ENCODE measurements at places on chromosomes 4 and X. TPM values are rescaled to one million over a fixed set of nuclear protein-coding genes. Genes with fewer than 3 reads are reported as not detected.

The HDAC6 gene
- total RNA-seq, result 234 TPM

DNA sequence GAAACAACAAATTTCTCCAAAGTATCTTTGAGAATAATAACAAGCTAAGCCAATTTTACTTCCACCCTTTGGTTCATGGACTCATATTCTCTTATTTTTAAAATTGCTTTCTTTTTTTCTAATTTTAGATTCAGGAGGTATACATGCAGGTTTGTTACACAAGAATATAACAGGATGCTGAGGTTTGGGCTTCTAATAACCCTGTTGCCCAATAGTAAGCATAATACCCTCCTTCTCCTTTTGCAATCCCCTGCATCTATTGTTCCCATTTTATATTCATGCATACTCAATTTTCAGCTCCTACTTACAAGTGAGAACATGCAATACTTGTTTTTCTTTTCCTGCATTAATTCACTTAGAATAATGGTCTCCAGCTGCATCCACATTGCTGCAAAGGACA is 202.3 kb upstream of the FSTL5 start:
- no peak for DNase-seq

DNA sequence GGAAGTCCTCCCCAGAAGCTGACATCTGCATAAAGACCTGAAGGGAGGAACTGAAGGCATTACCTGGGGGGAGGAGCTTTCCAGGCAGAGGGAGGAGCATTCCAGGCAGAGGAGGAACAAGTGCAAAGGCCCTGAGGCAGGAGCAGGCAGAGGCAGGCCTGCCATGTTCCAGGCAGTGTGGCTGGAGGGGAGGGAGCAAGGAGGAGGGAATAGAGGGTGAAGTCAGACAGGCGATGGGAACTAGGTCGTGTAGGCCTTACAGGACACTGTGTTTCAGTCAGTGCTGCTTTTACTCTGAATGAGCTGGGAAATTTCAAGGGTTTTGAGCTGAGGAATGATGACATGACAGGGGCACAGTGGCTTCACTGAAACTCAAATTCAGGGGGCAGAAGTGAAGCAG is 292.7 kb downstream of the BCOR start:
- DNase-seq, result no peak

The GLOD5 gene
- not detected for total RNA-seq

The FGF16 gene
- not detected for total RNA-seq

GRCh38 chr4:149719806-149720205 is 95.8 kb downstream of the IQCM start:
- DNase-seq, result no peak

GRCh38 chr4:84877051-84877833 is 89.2 kb downstream of the WDFY3 start:
- no peak for DNase-seq

The VEGFD gene
- total RNA-seq, result 0.47 TPM

DNA sequence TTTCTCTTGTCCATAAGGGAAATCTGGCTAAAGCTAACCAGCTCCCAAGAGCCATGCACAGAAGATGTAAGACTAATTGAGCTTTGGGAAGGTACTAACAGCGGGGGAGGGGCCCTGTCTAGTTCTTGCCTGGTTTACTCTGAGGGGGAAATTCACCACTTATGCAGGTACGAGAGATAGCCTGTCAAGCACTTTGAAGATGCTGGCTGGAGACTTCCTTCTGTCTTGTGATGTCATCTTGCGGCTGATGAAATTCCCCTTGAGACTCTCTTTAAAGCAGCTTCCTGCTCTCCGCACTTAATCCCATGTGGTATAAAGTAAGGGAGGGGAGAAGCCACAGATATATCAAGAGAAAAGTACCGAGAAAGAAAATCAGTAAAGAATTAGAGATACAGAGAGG is 345.3 kb downstream of the MAPK10 start:
- no peak for DNase-seq

The MRPL1 gene
- 32.7 TPM for total RNA-seq

- DNase-seq, result no peak
Measured at GRCh38 chr4:117334451-117335188, 249.2 kb upstream of the TRAM1L1 start.

The SLC10A6 gene
- total RNA-seq, result not detected

The LIMCH1 gene
- total RNA-seq, result 12.7 TPM

The MCF2 gene
- 0.31 TPM for total RNA-seq

DNA sequence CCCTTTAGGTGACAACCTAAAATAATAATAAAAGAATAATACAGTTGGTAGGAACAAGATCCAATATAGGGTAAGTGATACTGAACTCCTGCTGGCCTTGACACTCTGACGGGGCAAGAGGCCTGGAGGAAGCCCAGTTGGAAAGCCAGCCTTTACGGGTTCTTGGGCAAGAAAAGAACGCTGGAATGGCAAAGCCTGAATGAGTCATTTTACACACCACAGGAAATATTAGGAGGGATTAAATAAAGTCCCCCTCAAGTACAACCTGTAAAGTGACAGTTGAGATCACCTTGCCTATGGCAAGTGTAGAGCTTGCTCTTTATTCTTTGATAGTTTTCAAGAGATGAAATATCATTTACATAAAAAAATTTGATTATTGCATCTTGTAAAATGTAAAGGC is 244.5 kb upstream of the TLL1 start:
- DNase-seq, result no peak

Data from progenitor cell of endocrine pancreas (in vitro differentiated cells).